ENCODE measurements at places on chromosomes 6 and 20. TPM values are rescaled to one million over a fixed set of nuclear protein-coding genes. Genes with fewer than 3 reads are reported as not detected.

DNA sequence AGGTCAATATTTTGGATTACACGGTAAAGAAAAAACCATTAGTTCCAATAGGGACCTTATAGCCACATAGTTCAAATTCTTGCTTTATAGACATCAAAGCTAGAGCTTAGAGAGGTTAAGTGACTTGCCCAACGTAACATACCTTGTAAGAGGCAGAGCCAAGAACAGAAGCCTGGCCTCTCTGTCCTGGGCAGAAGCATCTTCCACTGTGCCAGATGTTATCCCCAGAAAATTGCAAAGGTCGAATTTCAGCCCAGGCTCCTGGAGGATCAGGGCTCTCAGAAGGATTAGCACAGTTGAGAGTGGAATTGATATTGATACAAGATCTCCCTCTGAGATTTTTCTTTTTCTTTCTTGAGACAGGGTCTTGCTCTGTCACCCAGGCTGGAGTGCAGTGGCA, 6.1 kb downstream of the SMIM28 start:
- no peak overlapping the region for H3K4me3 ChIP-seq
- DNase-seq: no peak
- H3K36me3 ChIP-seq: no peaks in the 10 kb centered on the region
- H3K4me1 ChIP-seq: no peaks in the 10 kb centered on the region
- no peaks in the 10 kb centered on the region for H3K27me3 ChIP-seq

DNA sequence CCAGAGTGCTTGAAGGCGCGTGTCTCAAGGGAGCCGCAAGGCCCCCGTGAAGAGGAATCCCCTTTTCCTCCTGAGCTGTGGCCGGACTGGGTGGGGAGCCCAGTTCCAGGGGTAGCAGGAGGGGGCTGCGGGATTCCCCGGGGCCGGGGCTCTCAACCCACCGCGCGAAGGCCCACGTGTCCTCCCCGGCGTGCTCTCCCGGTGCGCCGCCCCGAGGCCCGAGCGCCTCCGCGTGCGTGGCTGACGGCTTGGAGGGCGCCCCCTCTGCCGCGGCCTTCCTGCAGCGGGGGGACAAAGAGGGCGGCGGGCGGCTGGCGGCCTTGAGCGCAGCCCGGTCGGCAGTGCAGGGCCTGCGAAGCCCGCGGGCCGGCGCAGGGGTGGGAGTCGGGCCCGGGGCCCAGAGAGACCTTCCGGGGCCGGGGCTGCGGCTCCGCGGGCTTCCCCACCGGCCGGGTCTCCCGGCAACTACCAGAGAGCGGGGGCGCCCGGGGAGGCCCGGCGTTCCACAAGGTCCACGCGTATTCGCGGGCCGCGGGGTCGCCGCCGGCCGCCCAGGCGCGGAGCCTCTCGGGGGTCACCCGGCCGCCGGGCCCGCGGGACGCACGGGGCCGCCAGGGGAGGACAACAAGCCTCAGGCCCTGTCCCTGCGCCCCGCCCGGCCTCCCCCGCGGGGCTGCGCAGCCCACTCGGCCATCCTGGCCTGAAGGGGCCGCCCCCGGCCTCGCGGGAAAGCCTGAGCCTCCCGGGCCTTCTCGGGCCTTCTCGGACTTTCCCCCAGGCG, at the start of gene FAM217A:
TSS of gene FAM217A (minus strand) at position 447 of the 781 bp plus-strand sequence. CDS start 1,723 bp downstream, outside the sequence.
- no peak within 1 kb of the TSS for H3K4me3 ChIP-seq
- H3K27me3 ChIP-seq: peaks cover 15% of the 10 kb centered on the region
- H3K36me3 ChIP-seq: no peaks in the 10 kb centered on the region
- no peaks in the 10 kb centered on the region for H3K4me1 ChIP-seq
- H3K27ac ChIP-seq: no peak within 1 kb of the TSS

DNA sequence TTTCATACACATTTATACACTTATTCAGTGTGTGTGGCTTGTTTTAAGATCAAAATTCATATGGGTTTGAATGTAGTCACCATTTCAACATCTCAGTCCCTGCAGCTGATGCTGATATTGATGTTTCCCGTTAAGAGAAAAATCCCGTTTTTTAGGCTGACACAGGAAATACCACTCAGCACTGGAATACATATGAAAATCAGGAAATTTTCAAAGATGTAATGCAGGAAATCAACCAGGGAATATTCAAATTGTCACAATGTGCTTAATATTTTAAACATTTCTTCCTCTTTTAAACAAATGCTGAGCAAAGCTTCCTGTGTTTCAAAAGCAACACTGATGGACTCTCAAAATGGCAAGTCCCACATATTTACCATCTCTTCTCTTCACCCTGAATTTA, 94.5 kb upstream of the MARCKS start:
- no peak overlapping the region for H3K27ac ChIP-seq
- no peaks in the 10 kb centered on the region for H3K27me3 ChIP-seq
- no peak overlapping the region for H3K4me3 ChIP-seq
- no peaks in the 10 kb centered on the region for H3K36me3 ChIP-seq
- peaks cover 2% of the 10 kb centered on the region for H3K4me1 ChIP-seq

DNA sequence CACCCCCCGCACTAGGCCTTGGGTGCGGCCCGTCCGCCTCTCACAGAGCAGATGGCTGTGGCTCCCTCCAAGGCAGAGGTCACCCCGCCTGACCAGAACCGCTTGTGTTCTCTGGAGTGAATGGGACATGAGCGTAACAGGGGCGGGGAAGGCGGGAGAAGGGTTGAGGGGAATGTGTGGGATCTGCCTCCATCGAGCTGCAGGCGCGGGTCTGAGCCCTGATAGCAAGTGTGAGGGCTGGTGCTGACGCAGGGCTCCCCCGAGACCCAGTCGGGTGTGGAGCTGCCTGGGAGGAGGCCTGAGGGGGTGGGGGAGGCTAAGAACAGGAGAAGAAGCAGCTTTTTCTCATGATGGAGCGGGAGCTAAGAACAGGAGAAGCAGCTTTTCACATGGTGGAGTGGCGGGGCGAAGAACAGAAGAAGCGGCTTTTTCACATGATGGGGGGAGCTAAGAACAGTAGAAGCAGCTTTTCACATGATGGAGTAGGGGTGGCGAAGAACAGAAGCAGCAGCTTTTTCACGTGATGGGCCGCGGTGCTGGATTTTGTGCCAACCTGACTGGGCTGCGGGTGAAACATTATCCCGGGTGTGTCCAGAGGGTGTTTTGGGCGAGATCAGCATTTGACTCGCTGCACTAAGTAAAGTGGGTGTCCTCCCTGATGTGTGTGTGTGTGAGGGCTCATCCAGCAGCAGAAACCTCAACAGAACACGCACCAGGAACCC, 169.3 kb downstream of the TTLL2 start:
- H3K27ac ChIP-seq: no peak overlapping the region
- no peaks in the 10 kb centered on the region for H3K4me1 ChIP-seq
- peaks cover 25% of the 10 kb centered on the region for H3K27me3 ChIP-seq

- H3K4me1 ChIP-seq: no peaks in the 10 kb centered on the region
- H3K36me3 ChIP-seq: no peaks in the 10 kb centered on the region
- no peak overlapping the region for H3K4me3 ChIP-seq
- H3K27me3 ChIP-seq: peaks cover 4% of the 10 kb centered on the region
- no peak overlapping the region for H3K27ac ChIP-seq
Observed at GRCh38 chr6:167560673-167561569, 236.0 kb downstream of the TTLL2 start.

DNA sequence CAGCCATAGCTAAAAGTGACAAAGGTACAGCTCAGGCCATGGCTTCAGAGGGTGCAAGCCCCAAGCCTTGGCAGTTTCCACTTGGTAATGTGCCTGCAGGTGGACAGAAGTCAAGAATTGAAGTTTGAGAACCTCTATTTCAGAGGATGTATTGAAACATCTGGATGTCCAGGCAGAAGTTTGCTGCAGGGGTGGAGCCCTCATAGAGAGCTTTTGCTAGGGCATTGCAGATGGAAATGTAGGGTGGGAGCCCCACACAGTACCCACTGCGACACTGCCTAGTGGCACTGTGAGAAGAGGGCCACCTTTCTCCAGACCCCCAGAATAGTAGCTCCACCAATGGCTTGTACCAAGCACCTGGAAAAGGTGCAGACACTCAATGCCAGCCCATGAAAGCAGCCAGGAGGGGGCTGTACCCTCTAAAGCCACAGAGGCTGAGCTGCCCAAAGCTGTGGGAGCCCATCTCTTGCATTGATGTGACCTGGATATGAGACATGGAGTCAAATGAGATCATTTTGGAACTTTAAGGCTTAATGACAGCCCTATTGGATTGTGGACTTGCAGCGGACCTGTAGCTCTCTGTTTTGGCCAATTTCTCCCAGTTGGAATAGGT, 1299.4 kb upstream of the MAP3K7 start:
- no peaks in the 10 kb centered on the region for H3K36me3 ChIP-seq
- DNase-seq: no peak
- no peak overlapping the region for H3K4me3 ChIP-seq
- no peaks in the 10 kb centered on the region for H3K27me3 ChIP-seq
- no peak overlapping the region for H3K27ac ChIP-seq

DNA sequence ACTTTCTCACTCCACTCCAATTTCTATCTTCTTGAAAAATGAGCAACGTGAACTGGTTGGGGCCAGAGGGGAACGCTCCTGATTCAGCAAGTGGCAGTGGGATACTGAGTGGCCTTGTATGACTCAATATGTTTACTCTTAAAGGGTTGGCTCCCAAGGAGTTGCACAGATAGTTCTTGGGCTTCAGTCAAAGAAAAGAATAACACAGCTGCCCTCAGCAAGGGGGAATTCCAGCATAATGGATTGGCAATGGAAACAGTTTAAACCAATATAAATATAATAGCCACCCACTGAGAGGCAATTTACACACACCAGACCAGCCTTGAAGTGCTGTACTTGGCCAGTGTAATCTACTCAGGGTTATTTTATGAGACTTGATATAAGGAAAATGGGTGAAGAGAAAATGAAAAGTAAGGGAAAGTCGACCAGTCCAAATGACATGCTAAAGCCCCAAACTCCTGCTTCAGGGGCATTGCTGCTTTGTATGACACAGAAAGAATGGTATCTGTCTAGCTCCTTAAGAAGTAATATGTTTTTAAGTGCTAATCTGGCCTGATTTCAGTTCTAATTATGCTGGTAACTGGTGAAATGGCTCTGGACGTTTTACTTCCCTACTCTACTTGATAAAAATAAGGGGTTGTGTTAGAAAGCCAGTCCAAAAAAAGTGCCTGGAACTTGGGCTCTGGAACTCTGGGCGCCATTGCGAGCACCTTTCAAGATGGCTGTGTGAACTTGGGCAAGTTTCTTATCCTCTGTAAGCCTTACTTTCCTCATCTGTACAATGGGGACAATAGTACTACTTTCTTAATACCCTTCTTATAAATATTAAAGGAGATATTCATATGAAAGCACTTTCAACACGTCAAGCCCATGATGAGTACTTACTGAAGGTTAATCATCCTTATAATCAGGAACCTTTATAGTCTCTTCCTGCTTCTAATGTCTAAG, 712.9 kb upstream of the MAP3K7 start:
- H3K36me3 ChIP-seq: no peaks in the 10 kb centered on the region
- no peak overlapping the region for H3K27ac ChIP-seq
- H3K4me3 ChIP-seq: no peak overlapping the region
- H3K27me3 ChIP-seq: no peaks in the 10 kb centered on the region
- H3K4me1 ChIP-seq: no peaks in the 10 kb centered on the region

DNA sequence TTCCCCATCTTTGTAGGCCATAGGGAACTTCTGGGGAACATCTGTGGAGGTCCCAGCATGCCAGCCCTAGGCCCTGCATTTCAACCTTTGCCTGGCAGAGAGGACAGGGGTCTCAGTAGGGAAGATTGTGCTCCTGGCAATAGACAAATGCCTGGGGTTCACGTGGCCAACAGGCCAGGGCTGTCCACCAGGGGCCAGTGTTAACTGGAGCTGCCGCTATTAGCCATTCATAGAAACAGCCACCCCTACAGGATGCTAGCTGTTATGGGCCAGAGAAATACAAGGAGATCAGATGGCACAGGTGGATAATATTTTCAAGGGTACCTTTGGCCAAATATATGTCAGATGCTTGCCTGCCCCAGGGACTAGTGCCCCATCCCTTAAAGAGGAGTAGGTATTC, 932.9 kb downstream of the QKI start:
- H3K36me3 ChIP-seq: no peaks in the 10 kb centered on the region
- no peak overlapping the region for H3K4me3 ChIP-seq
- H3K27ac ChIP-seq: no peak overlapping the region
- no peaks in the 10 kb centered on the region for H3K4me1 ChIP-seq

DNA sequence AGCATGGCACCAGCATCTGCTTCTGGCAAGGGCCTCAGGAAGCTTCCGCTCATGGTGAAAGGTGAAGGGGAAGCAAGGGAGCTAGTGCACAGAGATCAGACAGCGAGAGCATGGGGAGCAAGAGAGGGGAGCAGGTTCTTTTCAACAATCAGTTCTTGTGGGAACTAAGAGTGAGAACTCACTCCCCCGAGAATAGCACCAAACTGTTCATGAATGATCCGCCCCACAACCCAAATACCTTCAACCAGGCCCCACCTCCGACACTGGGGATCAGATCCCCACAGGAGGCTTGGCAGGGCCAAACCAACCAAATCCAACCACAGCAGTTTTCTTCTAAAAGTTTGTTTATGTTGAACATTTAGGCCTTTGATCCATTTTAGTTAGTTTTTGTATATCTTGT, 69.7 kb upstream of the BHLHE23 start:
- peaks cover 4% of the 10 kb centered on the region for H3K36me3 ChIP-seq
- H3K4me3 ChIP-seq: no peak overlapping the region
- no peak for DNase-seq
- H3K27me3 ChIP-seq: peaks cover 20% of the 10 kb centered on the region
- H3K27ac ChIP-seq: no peak overlapping the region

DNA sequence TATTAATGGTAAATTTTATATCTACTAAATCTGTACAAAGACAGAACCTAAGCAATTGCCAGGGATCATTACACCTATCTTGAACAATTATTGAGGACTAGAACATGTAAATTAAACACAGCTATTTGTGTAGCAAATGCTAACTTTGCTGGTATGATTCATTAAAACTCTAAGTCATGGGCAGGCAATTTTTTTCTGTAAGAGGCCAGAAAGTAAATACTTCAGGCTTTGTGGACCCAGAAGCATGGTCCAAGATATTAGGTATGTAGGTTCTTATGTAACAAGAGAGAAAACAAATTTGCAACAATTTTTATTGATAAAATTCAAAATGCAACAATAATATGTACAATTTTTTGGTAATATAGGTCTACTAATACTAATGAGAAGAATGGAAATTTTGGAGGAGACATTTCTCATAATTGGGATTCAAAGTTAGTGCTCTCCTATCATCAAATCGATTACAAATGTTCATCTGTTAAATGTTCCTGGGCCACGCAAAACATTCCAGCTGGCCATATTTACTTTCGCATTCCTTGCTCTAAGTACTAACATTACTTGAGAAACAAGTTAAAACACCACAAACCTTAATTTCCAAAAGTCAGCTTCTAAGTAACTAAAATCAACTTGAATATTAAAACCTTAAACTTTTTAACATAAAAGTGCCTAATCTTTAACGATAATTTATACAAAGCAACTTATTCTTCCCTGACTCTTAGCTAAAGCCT, 4.3 kb downstream of the TMEM30A start:
- peak overlapping the region; percentile 3 for H3K4me3 ChIP-seq
- H3K36me3 ChIP-seq: peaks cover 9% of the 10 kb centered on the region
- peaks cover 53% of the 10 kb centered on the region for H3K4me1 ChIP-seq
- no peak for DNase-seq

DNA sequence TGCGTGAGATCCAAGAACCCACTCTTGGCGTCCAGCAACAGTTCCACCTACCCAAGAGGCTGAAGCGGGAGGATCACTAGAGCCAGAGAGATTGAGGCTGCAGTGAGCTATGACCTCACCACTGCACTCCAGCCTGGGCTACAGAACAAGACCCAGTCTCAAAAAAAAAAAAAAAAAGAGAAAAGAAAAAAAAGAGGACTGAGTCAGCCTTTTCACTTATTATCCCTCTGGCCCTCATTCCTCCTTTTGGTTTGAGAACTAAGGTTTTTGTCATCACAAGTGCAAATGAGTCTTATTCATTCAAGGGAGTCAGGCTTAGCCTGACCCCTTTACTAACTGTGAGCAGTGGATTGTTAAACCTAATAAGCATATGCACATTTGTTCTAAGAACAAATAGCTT, 37.9 kb upstream of the JARID2 start:
- H3K27me3 ChIP-seq: no peaks in the 10 kb centered on the region
- H3K27ac ChIP-seq: no peak overlapping the region
- no peak overlapping the region for H3K4me3 ChIP-seq
- no peaks in the 10 kb centered on the region for H3K36me3 ChIP-seq
- no peak for DNase-seq

PPP1R3G gene
- not detected for total RNA-seq

CRISP2 gene
- not detected for total RNA-seq

Data from activated naive CD4-positive, alpha-beta T cell treated with anti-CD3 and anti-CD28 coated beads for 36 hours (primary cell).